ENCODE measurements at places on chromosomes 7 and 10.
A peak's percentile ranks its signal among the peaks of the same experiment; 100 is the strongest.

DNA sequence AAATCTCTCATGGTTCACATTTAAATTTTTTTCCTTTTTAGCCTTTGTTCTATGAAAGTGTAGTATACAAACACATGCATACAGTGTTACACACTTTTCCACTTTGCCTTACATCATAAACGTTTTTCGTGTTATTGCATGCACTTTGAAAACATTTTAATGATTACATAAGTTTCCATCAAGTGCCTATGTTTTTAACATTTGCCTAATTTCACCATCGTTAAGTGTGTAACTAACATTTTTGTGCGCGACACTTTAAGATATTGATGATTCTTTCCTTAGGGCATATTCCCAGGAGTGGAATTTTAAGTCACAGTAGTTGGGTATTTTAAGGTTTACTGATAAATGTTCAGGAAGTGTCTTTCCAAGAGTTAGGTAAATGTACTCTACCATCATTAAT lies 1.5 kb upstream of the FRAT2 start:
- no peak for DNase-seq

DNA sequence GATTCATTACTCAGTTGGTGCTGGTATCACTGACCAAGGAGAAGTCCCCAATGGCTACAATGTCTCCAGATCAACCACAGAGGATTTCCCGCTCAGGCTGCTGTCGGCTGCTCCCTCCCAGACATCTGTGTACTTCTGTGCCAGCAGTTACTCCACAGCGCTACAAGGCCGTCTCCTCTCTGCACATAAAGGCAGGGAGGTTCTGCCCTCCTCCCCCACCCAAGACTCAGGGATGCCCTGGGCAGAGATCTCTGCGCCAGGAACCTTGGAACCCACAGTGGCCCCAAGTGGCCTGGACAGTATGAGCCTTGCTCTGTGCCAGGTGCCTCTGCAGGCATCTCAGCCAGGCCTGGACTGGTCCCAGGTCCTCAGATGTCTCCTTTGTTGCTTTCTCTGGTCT lies 193.4 kb upstream of the PRSS58 start:
- DNase-seq, result no peak

- no peak for DNase-seq
These were observed 125.8 kb downstream of the PTPRN2 start for GRCh38 chr7:158461824-158462223.

GRCh38 chr7:71511361-71511807 lies 379.4 kb downstream of the GALNT17 start:
- no peak for DNase-seq

- no peak for DNase-seq
These were observed 81.4 kb downstream of the NRBF2 start for GRCh38 chr10:63214571-63214970.

DNA sequence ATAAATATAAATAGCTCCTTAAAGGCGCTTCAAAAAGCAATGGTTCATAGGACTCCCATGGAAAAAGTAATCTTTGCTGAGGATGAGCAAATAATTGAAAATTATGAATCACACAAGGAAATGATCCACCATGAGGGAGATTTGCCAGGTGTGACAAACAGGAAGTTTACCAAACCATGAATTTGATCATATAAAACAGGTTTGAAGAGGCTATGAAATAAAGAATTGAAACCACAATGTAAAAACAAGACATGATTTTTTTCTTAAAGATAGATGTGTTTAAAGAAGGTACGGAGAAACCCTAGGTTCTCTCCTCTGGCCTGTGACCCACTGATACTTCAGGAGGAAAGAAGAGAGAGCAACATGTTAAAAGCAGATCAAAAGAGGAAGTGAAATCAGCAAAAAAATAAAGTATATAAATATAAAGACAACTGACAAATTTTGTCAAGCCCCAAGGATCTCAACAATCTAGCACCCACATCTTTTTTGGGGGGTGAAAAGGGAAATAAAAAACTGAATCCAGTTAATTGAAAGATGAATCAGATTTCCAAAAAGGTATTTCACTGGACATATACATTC lies 111.3 kb upstream of the ASAH2 start:
- no peak for DNase-seq

- DNase-seq, result no peak
These were observed 181.3 kb downstream of the SDK1 start for GRCh38 chr7:3482147-3482921.

DNA sequence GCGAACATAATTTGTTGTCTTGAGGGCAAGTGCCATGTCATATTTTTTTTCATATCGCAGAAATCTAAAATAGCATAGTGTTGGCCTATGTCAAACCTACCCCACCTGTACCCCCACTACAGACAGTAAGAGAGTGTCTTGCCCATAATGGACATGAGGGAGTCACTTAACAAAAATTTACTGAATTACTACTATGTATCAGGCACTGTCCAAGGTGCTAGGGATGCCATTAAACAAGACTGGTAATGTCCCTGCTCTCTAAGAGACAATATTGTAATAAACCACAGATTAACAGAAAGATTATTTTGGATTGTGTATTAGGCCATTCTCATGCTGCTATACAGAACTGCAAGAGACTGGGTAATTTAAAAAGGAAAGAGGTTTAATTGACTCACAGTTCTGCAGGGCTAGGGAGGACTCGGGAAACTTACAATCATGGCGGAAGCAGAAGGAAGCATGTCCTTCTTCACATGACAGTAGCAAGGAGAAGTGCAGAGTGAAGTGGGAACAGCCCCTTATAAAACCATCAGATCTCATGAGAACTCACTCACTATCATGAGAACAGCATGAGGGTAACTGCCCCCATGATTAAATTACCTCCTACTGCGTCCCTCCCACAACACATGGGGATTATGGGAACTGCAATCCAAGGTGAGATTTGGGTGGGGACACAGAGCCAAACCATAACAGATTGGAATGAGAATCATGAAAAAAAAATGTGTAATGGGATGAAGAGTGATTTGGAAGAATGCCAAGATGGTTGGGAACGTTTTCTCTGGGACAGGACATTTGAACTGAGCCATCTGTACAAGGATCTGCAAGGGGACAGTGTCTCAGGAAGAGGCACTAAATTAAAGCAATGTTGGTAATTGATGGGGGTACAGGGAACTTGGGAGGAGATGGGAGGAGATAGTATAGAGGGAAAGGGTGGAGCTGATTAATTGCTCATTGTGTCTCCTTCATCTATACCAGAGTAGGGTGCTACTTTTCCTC lies 108.5 kb downstream of the FAM107B start:
- DNase-seq, result no peak

- DNase-seq, result no peak
These were observed 103.7 kb upstream of the AOAH start for GRCh38 chr7:36827726-36828703.

DNA sequence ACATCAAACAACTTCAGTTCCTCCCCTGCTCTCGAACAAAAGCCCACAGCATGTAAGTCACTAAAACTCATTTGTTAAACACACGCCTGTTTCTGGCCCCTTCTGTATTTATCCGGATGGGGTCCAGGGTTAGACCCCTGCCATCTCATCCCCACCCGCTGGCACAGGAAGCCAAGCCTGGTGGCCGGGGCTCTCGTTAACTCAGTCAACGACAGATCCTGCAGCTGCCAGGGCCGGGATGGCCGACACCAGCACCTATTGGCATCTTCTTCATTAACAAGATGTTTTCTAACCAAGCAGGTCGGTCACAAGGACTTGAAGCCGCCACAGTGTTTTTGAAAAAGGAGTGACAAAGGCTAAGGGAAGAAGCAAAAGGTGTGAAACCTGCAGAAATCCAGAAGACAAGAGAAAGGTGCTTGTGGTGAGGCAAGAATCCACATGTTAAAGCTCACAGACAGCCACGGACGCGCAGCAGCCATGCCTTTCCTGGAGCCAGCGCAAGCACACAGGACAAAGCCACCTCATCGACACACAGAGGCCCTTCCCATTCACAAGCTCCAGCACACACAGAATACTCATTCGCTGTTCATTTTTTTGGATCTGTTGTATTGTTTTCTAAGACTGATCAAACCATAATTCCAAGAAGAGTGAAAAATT lies 202.7 kb downstream of the DIP2C start:
- no peak for DNase-seq

GRCh38 chr10:101062232-101063049 lies 652 bp downstream of the KAZALD1 start:
- DNase-seq, result no peak

GRCh38 chr7:149662591-149663095 lies 110.7 kb downstream of the ZNF467 start:
- DNase-seq, result no peak

- no peak for DNase-seq
These were observed 53.6 kb downstream of the KAT6B start for GRCh38 chr10:74880041-74880440.

GRCh38 chr7:47361236-47361635 lies 220.7 kb downstream of the TNS3 start:
- DNase-seq, result peak; percentile 24

All from suprapubic skin (tissue), 4 donors.